ENCODE measurements at places on chromosomes 16 and 17.
A peak's percentile ranks its signal among the peaks of the same experiment; 100 is the strongest.

GRCh38 chr16:70800311-70800710 is 647 bp downstream of the VAC14 start:
- no peak for DNase-seq

GRCh38 chr17:15341966-15342365 is 569 bp upstream of the TEKT3 start:
- DNase-seq, result no peak

- no peak for DNase-seq
Measured at GRCh38 chr16:87255866-87256265, 61.3 kb downstream of the C16orf95 start.

DNA sequence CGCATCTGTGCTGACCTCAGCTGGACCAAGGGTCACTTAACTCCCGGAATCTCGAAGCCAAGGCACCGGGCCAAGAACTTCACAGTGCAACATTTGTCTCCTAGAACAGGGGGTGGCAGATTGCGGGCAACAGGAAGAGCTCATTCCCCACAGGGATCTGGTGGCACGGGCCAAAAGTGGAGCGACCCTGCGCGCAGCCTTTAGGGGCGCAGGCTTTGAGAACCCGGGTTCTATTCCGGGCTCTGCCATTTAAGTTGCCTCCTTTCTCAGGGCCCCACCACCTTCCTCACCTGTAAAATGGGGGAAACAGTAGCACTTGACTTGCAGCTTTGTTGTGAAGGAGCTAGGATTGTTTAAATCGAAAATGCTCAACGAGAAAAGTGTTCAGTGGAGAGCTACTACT is 651 bp downstream of the SHMT1 start:
- peak; percentile 28 for DNase-seq

- no peak for DNase-seq
Measured at GRCh38 chr17:82929676-82930042, 89.8 kb upstream of the ZNF750 start.

Measured in fibroblast of villous mesenchyme (primary cell).